ENCODE measurements at places on chromosomes 2 and 18.

DNA sequence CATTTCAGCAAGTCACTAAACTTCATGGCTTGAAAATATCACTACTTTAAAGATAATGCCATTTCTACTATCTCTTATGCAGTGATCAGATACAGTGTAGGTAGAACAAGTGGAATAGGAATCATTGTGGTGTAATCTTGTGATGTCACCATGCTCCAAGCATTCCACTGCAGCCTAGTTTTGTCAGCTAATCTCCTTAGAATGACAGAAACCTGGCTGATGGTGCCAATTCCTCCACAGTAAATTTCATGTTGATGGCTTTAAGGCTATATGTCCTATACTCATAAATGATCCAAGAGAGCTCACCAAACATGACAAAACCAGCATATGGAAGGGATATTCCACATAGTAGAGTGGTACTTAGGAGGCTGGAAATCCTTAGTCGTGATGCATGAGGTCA, 184.9 kb downstream of the PDE1A start:
- no peak for DNase-seq

GRCh38 chr2:170408461-170409163, 230.7 kb downstream of the MYO3B start:
- peak; percentile 59 for DNase-seq

GRCh38 chr2:223282221-223282620, 230.2 kb downstream of the KCNE4 start:
- no peak for DNase-seq

- no peak for DNase-seq
Measured at GRCh38 chr2:60844105-60844504, 37.3 kb upstream of the REL start.

DNA sequence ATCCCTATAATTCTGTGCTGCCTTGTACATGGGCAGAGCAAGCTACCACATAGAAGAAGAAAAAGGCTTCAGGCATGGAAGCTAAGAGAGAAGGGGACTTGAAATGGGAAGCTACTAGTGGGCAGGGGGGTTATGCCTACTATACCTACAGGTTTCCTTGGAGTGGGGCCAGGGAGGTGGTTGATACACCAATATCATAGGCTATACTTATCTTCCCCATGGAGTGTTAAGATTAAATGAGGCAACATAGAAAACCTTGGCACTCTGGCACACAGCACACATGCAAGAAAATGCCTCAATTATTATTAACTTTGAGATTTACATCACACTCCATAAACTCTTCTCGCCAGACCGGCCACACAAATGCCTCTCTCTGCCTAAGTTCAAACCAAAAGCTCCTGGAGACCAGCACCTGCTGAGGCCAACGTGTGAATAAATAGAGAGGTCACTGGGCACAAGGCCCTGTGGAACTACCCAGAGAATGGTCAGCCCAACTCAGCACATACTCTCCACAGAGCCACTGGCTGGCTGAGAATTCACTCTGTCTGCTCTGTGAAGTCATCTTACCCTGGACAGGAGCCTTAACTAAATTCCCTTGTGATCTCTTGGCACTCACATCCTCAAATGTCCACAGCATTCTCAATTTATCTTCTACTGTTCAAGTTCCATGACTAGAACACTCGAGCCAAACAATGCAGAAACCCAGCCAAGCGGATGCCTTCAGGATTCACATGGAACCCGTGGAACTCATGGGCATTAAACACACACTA, 498.7 kb downstream of the BCL11A start:
- DNase-seq: no peak

GRCh38 chr2:237456200-237456843, 30.7 kb upstream of the MLPH start:
- DNase-seq: no peak

DNA sequence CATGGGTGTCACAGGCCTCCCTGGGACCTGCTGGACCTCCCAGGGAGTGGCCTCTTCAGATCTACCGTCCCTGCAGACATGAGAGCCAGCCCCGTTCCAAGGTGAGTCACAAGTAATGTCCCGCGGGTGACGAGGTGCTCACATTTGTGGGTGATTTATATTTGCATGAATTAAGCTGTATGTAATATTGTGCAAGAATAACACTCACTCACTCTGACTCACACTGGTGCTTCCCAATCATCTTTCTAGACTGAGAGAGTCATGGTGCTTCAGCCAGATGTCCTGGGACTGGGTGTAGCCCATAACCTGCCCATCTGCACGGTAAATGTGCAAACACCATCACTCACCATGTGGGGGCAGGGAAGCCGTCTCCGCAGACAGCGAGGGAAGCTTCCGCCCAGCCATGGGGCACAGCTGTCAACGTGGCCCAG, 347.5 kb upstream of the SALL3 start:
- DNase-seq: no peak

DNA sequence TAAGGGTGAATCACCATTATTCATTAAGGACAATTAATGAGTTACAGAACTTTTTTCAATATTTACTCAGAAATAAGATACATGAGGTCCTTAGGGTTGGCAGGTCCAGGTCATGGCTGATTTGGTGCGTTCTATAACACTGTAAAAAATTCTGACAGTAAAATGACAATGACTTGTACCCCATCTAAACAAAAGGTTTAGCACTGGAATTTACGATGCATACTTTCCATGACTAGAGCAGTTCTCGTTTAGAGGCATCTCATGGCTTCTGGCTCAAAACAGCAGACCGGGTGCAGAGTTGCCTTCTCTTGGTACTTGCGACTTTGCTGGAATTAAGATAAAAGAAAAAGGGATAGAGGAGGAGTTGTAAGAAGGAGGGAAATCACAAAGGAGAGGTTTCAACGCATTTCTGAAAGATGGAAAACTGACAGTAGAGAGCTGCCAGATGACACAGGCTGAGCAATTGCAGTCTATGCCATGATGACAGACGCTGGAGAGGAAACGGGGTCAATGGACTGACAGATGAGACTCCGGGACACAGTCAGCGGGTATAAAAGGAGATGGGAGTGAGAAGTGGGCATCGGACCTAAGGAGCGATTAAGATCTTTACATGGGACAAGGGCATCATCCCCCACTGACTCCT, 4.1 kb upstream of the CYS1 start:
- DNase-seq: no peak

DNA sequence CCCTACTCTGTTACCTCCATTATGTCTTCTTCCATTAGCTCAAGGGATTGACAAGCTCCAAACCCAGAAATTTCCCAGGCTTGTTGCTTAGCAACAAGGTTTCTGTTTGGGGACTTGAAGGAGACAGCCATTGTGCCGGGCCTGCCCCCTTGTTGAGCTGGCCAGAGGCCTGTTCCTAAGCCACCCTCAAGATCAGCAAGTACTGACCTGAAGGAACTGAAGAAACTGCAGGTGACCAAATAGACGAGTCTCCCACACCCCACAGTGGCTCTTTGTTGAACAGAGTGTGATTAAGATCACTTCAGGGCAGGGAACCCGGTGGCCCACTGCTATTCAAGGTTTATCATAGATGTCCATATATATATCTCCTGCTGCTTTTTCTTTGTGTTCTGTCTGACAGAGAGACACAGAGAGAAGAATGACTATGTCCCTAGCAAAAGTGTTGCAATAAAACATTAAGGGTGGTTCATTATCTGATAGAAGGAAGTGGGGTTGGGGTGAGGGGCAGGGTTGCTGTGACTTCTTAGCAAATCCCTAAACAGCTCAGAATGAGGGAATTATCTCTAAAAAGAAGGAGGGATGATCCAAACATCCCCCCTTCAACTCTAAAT, 69.2 kb downstream of the RNF144A start:
- DNase-seq: no peak

DNA sequence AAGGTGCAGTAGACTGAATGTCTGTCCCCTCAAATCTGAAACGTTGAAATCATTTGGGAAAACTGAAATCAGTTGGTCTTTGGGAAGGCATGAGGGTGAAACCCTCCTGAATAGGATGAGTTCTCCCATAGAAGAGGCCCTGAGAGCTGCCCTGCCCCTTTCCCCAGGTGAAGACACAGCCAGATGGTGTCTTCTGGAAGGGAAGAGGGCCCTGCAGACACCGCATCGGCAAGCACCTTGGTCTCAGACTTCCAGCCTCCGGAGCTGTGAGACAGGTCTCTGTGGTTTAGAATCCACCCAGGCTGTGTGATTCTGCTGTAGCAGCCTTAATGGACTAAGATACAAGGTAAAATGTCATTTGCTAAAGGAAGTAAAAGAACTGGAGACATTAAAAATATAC, 42.1 kb upstream of the SNTG2 start:
- no peak for DNase-seq

- no peak for DNase-seq
Measured at GRCh38 chr2:88060907-88061275, 5.3 kb upstream of the KRCC1 start.

DNA sequence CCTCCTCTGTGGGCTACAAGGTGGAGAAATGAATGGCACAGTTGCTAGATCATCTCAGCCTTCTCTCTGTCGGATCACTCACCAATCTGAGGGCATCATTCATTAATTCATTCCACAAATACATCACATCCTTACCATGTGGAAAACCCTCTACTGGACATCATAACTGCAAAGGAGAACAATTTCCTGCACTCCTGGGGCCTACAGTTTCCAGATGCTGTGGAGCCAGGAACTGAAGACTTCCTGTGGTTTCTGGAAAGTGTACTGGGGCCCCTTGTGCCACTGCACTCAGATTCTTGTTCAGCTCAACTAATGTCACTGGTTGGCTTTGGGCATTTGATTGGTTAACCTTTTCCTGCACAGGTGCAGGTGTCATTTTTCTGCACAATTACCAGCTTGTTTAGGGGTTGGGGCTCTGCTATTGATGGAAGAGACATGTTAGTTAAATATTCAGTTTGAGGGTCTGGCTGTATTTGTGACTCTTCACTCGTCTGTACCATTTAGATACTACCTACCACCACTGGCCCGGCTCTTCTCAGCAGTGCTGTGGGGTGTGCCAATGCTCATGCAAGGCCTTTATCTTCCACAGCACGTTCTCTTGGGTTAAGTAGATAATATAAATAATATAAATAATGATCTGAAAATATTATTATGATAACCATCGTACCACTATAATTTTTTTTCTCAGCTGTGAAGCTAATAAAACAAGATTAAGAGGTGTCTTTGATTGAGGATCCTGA, 427.3 kb downstream of the TSN start:
- no peak for DNase-seq

DNA sequence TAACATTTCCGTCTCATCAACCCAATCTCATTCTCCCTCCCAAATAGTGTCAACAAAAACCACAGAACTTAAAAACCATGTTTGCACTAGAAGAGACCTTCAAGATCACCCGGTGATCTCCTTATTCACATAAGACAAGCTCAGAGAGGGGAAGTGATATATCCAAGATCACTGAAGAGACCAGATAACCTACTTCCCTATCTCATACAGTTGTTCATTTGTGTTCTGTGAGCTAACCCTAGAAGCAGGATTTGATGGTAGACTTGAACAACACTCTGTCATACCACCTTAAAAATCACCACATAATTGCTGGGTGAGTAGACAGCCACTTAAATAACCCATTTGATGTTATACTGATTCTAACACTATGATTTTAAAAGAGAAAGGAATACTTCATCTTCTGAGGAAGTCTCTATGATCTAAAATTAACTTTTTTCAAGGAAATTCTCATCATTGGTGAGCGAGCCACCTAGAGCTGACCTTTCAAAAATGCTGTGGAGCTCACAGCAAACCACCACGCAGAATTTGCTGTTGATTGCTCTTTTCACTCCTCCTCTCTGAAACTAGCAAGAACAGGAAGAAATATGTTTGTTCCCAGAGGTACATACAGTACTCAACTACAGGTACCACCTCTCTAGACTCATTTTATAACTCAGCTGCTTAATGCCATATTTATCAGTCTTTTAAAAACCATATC, 15.1 kb downstream of the AAK1 start:
- peak; percentile 52 for DNase-seq

DNA sequence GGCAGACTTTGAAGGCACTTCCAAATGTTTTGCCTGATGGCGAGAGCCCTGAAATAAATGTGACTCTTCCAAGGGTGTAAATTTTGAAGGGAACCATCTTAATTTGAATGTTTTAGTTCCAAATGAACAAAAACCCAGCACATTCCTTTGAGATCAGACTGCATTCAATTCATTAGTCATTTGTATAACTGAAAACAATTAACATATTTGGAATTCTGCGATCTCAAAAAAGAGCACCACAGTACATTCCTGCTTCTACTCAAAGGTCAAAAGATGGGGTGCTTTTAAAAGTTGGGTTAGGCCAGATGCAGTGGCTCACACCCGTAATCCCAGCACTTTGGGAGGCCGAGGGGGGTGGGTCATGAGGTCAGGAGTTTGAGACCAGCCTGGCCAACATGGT, 38.2 kb upstream of the CHRNA1 start:
- no peak for DNase-seq

GRCh38 chr2:189581354-189582139, 961 bp upstream of the SLC40A1 start:
- no peak for DNase-seq

Measured in pons (tissue), 1 donor.